ENCODE measurements at places on chromosomes 6 and 20.
A peak's percentile ranks its signal among the peaks of the same experiment; 100 is the strongest.

GRCh38 chr20:47696856-47697255, 88.4 kb downstream of the SULF2 start:
- no peak for DNase-seq

DNA sequence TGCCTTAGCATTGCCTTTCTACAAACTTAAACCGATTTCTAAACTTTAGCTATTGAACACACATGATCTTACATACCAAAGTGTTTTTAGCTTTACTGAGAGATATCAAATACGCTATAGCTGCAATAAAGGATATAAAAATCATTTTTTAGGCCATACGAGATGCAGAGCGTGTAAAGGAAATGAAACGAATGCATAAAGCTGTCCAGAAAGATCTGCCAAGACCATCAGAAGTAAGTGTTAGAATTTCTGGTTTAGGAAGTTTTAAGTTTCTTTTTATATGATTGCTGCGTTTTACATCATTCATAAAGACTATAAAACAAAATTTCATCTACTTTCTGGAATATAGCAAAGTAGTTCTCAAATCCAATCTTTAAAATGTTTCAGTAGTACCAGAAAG, 38.4 kb downstream of the CDC5L start:
- DNase-seq: no peak

DNA sequence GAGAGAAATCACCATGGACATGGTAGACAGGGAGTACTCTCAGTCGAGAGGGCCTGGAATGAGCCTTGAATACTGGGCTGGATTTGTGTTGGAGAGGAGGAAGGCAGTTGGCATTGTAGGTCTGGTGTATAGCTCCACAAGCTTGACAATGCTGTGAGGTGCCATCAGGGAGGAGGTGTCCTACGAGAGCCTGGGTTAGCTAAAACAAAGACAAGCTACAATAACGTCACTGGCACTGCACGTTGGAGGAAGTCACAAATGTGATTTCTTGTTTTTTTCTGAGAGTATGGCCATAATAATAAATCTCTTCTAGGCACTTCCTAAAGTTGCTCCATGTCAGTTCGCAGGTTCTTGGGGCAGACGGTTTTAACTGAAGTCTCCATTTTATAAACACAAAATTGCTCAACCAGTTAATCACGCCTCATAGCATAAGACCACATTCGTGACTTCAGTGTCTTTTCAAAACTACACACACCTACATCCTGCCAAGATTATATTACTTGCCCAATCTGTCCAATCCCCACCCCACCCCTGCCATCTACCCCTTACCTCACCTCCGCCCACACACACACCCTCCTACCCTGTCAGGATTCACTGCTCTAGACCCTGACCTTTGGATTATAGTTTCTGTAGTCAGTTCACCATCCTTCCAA, 4.4 kb upstream of the HLA-DMB start:
- DNase-seq: no peak

DNA sequence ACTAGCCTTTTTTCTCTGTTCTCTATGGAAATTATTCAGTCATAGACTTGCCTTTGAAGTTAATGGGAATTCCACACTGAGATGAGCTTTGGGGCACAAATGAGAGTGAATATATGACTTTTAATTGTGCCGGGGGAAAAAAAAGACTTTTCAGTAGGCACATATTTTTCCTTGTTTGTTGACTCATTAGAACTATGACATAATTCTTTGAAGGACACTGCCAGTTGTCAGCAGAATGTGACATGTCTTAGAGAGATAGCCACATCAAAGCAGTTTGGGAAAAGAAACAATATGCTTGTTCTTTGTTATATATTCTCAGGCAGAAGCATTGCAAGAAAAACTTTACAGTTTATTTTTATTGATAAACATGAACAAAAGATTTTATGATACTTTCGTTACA, 138.3 kb downstream of the COL9A1 start:
- no peak for DNase-seq

GRCh38 chr20:2741881-2742280, 49.3 kb downstream of the EBF4 start:
- no peak for DNase-seq

- no peak for DNase-seq
Measured at GRCh38 chr20:32248043-32248442, 29.4 kb upstream of the KIF3B start.

DNA sequence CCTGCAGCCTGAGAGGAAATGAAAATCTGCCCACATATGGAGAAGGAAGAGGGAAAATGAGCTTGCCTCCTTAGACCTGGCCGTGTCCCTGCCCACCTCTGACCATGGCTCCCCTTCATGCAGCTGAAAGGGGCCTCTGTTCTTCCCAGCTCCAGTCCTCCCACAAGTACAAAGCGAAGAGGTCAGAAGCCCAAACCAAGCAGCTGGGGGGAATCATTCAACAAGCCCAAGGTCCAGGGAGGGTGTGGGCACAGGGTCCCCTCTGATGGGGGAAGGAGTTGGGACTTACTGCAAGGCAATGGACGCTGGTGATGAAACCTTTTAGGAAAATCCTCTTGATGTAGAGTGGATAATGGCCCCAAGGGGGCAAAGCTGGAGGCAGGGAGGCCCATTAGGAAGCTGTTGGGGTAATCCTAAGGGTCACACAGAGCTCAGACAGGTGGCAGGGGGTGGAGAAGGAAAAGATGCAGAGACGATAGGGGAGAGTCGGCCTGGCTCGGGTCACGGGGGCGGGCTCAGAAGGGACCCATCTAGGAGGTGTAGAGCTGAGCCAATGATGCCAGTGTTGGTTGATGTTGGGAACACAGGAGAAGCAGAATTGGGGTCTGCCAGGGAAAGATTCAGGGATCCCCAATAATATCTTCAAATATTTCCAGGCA, 16.1 kb upstream of the GRM4 start:
- DNase-seq: no peak

DNA sequence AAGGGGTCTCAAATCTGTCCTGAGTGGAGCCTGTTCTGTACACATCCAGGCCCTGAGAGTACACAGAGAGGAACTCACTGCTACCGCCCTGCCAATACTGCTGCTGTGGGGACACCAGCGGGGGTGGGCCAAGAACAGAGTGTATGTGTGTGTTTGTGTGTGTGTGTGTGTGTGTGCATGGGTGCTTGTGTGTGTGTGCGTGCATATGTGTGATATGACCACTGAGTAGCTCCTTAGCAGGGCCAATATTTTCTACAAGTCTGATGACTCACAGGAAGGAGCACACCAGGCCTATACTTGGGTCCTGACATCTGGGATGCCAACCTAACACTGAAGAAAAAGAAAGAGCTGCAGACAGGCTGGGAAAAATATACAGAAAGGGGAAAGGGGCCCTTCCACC, 1.4 kb downstream of the RAET1E start:
- no peak for DNase-seq

DNA sequence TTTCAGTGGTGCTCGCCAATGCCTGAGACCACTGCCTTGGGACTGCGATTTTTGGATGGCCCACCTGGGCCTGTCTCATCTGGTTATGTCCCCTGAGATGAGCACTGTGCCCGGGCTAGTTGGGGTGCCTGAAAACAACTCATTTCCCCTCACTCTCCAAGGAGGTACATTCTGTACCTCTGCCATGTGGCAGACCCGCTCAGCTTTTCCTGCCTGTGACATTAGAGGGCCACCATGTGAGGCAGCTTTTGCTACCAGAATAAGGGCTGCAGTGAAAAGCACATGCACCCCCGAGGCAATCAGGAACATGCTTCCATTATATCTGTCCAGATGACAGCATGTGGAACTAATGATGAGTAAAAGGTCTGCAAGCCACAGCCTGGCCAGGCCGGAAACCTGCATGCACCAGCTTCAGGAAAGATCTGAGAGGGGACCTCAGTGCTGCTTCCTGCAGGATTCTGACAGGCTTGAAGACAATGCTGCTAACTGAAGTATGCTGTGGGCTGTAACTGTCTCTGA, 11.3 kb upstream of the SRSF6 start:
- DNase-seq: no peak

GRCh38 chr20:62732842-62733525, 24.3 kb downstream of the NTSR1 start:
- no peak for DNase-seq

- DNase-seq: no peak
Measured at GRCh38 chr6:161115468-161115867, 123.9 kb downstream of the MAP3K4 start.

GRCh38 chr6:24489881-24490280, 503 bp upstream of the GPLD1 start:
- DNase-seq: no peak

- DNase-seq: no peak
Measured at GRCh38 chr20:62201173-62202082, 18.6 kb downstream of the MTG2 start.

DNA sequence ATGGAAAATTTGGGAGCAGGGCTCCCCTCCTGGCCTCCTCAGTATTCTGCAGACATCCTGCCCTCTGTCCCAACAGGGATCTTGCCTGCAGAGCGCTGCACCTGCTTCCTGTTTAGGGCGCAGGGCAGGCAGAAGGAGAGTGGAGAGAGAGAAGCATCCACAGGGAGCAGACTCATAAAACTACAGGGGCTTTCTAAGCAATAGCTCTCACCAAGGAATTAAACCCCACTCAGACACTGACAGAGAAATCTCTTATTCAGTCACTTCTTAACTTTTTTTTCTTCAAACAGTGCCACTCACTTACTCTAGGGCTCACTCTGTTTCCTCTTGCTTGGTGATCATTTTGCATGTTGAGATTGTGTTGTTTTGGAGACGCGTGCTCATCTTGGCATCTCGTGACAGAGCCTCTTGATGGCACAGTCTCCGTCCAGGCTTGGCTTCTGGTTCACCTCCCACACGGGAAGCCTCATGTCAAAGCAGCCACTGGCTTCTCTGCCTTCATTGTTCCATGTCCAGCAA, 153.1 kb upstream of the INSM1 start:
- peak; percentile 87 for DNase-seq

DNA sequence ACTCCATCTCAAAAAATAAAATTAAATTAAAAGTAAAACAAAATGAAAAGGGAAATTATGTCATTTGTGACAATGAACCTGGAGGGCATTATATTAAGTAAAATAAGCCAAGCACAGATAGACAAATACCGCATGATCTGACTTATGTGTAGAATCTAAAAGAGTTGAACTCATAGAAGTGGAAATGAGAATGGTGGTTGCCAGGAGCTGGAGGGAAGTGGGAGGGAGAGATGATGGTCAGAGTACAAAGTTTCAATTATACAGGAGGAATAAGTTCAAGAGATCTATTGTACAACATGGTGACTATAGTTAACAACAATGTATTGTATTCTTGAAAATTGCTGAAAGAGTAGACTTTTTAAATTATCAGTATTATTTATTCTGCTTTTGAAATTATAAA, 183.4 kb downstream of the ID4 start:
- no peak for DNase-seq

DNA sequence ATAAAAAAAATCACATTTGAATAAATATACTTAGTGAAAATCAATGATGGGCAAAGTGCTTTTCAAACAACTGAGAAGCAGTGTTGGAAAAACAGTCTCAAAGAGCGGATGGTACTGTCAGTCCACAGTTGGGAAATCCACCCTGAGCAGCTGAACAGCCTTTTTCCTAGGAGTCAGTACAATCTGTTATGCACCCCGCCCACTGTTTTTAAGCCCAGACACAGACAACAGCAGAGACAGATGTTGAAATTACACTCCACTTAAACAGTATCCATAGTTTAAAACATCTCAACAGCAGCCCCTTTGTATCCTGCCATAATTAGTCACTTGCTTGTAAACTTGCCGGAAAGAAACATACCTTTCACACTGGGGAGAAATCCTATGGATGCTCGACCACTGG, 372 bp downstream of the KIAA0408 start:
- no peak for DNase-seq

- DNase-seq: no peak
Measured at GRCh38 chr6:151317103-151317994, 74.0 kb downstream of the ZBTB2 start.

- DNase-seq: no peak
Measured at GRCh38 chr6:52385074-52385473, 23.1 kb downstream of the PAQR8 start.

DNA sequence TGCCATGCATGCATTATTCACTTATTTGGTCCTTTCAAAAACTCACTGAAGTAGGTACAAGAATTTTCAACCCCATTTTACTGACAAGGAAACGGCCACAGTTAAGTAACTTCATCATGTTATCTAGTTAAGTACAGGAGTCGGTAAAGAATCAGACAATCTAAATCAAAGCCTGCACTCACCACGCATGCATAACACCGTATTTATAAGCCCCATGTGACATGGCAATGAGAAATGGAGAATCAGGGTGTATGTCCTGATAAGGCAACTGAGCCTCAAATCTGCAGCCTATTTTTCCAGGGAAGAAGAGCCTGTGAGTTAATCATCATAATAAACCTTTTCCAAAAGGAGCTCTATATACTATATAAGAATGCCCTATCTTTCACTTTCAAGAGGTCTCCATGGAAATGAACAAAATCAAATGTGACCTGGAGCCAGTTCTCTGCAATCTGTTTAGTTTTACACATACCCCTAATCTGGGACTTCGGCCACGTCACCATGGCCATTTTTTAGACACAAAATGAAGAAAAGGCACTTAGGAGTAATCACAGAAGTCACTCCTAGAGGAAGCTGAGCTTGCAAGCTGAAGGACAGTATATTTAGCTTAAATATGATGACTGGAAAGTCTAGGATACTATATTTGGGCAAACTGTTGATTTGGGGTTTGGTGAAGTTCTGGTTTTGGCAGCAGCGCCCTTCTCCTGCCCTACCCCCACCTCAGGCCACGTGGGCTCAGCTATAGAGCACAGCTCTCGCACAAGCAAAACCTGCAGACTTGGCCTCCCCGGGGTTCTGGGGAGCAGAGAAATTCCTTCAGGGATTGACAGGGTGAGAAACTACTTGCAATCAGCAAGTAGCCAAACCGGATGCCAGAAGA, 19.2 kb downstream of the TRAM2 start:
- no peak for DNase-seq

GRCh38 chr6:105346052-105346451, 56.8 kb downstream of the PREP start:
- DNase-seq: no peak

GRCh38 chr6:126227833-126228702, 111.8 kb upstream of the CENPW start:
- DNase-seq: peak; percentile 45

DNA sequence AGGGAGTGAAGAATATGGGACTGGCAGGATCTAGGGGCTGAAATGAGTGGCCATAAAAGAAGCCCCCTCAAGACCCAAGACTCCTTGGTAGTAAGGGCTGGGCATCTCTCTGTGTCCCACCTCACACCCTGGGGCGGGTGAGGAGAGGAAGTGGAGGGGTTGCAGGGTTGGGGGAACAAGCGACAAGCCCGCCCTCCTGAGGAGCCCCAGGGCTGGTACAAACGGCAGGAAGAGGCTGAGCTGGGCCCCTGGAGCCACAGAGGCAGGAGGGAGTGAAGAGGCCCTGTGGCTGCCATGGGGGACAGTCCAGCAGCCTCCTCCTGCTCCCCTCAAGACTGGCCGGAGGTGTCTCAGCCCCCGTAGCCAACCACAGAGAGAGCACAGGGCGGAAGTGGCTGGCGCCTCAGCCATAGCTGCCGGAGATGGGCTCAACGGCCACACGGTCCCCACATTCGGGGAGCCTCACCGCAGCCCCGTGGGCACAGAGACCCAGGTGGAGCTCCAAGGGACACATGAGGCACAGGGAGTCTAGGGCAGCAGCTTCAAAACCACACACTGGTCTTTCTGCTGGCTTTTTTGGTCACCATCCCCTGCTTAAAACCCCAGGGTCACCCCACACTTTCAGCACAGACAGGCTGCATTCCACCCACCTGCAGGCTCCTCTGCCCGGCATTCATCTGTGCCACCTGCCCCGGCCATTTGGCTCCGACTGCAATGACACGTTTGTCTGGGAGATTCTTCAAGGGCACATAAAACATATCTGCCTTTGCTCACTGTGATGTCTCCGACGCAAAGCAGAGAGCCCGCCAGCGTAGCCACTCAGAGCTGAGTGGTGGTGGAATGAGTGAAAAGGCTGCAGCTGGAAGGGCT, 524 bp downstream of the C20orf203 start:
- no peak for DNase-seq

GRCh38 chr6:10720265-10720959, 2.5 kb upstream of the TMEM14C start:
- DNase-seq: peak; percentile 23
